Stimulated activated CD8-positive, alpha-beta memory T cell treated with anti-CD3 and anti-CD28 coated beads, Interleukin-7, amount 100 ng/mL, for 1 hour (primary cell): ENCODE measurements at places on chromosomes 2 and 18.

GRCh38 chr2:232776435-232776834 lies at the start of gene KCNJ13:
TSS of gene KCNJ13 (minus strand) at chr2:232776565. CDS start at chr2:232771362, 5,203 bp downstream.
- DNase-seq = no peak

- DNase-seq = no peak
Observed at GRCh38 chr2:240455272-240455646, 19.8 kb downstream of the GPC1 start.

DNA sequence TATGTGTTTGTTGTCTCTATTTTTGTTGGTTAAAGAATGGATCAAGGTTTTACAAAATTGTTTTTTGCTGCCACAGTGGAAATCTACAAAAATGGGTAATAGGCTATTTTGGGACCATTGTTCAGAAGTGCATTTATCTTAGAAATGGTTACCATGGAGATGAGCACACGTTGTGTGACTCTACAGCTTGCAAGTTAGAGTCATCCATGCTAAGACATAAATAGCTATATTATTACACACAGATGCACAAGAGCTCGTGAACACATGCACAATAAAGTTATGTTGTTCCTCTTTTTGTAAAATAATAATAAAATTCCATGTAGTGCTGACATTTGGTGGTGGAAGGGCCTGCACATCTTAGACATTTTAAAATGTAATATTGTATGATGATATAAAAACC lies 15.5 kb upstream of the DUSP19 start:
- DNase-seq = no peak

DNA sequence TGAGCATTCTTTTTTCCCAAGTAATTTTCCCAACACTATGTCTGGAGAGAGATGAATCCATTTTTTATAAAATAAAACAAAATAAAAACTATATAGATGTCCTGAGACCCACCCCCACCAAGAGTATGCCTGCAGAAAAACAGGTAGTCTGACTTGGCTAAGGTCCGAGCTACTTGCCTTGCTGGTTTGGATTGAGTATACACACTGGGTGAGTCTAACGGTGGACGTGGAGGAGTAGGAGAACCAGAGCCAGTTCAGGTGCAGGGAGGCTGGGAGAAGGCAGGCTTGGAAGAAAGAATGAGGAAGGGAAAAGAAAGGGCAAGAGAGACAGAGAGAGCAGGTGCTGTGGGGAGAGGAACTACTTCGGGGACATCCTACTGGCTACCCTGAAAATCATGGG lies 21.3 kb upstream of the AFTPH start:
- no peak for DNase-seq

DNA sequence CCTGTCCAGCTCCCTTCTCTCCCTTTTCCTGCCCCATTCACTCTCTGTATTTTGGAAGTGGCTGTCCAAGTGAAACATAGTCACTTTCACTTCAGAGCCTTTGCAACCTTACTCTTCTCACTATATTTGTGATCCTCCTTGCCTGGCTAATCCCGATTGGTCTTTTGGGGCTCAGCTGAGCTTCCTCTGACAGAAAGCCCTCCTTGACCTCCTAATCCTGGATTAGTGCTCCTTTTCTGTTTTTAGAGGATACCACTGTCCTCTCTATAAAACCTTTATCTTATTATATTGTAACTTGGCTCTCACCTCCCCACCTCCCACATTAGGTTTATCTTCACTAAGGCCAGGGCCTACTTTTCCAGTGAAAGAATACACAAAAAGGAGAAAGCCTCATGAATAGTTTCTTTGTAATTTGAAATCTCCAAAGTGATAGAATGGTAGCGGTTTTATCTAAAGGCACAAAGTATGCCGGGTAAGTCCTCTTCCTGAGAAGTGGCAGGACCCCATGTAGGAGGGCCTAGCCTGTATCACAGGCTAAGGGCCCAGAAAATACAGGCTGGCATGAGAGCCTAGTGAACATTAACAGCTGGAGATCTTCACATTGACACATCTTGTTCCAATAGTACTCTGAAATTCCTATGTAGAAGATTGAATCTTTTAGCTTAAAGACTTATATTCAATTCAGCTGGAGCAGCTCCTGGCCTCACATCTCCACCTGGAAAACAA lies 83.1 kb upstream of the GAREM1 start:
- no peak for DNase-seq

DNA sequence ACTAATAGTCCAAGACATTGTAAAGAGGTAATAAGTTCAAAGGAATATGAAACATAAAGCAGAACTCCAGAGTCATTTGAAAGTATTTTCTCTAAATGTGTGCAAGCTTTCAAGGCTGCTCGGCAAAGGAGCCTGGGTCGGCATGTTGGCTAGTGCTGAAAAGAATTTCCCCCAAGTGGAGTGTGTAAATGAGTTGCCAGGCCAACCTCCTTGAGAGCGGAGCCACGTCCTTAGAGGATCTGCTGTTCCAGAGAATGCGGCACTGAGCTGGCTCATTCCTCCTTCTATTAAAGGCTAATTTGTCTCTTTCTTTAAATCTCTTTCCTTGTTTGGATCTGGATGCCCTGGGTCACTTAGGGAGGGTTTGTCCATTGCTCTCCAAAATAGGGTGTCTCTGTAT lies 127.5 kb downstream of the RDH14 start:
- no peak for DNase-seq

GRCh38 chr2:109068811-109069210 lies 60.2 kb upstream of the SH3RF3 start:
- DNase-seq = no peak

GRCh38 chr2:68764041-68764805 lies 29.6 kb downstream of the ARHGAP25 start:
- no peak for DNase-seq

GRCh38 chr2:56648802-56649201 lies 465.0 kb downstream of the CCDC85A start:
- DNase-seq = no peak
